Neural crest cell (in vitro differentiated cells): ENCODE measurements at places on chromosomes 1 and 21. TPM values are rescaled to one million over a fixed set of nuclear protein-coding genes. Genes with fewer than 3 reads are reported as not detected.

GRCh38 chr1:2982615-2983318 is 38.5 kb upstream of the ACTRT2 start:
- no peak for DNase-seq

DNA sequence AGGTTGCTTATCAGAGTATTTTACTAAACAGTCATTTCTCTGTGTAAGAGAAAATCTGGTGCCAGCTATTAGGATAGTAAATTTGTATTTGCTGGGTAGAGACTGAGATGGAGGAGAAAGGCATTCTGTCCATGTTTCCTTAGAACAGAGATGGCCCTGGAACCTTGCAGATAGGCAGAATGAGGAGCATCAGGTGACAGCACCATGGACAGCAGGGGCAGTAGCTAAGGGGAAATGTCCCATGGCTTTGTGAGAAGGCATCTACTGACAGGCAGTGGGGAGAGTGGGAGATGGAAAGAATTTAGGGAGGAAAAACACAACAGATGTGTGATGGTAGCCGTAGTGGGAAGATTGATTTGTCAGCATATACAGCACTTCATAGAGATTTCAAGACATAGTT is 105.0 kb downstream of the PRRX1 start:
- no peak for DNase-seq

DNA sequence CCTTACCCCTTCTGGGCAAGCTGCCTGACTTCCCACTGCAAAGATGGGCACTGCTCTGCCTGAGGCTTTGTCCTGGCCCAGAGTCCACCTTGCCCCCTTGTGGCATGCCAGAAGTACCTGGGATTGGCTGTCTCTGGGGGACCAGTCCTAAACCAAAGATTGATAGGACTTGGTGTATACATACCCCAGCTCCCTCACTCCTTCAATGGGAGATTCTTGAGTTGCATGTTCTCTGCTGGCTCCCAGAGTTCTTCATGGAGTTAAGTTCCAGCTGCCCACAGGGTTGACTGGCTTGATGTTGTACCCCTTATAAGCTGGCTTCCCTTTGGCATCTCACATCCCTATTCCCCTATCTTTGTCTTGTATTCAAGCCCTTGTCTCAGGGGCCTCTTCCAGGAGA is 244.8 kb downstream of the GRIK3 start:
- DNase-seq = no peak

COL18A1 gene
- 18.2 and 19.2 TPM in 2 replicates for total RNA-seq

- no peak for DNase-seq
Observed at GRCh38 chr1:29128739-29129138, 5.0 kb upstream of the TMEM200B start.

SHISAL2A gene
- 0.65 TPM in 1 of 2 replicates, not detected in the other for total RNA-seq

GRCh38 chr1:217066794-217067193 is 343.6 kb upstream of the ESRRG start:
- DNase-seq = no peak

GRCh38 chr1:78334114-78334513 is 156.7 kb upstream of the PTGFR start:
- DNase-seq = no peak

ADAMTS5 gene
- total RNA-seq = 0.34 and 0.40 TPM in 2 replicates

GRCh38 chr1:229272164-229273158 is 1.6 kb downstream of the RAB4A start:
- DNase-seq = no peak

DNA sequence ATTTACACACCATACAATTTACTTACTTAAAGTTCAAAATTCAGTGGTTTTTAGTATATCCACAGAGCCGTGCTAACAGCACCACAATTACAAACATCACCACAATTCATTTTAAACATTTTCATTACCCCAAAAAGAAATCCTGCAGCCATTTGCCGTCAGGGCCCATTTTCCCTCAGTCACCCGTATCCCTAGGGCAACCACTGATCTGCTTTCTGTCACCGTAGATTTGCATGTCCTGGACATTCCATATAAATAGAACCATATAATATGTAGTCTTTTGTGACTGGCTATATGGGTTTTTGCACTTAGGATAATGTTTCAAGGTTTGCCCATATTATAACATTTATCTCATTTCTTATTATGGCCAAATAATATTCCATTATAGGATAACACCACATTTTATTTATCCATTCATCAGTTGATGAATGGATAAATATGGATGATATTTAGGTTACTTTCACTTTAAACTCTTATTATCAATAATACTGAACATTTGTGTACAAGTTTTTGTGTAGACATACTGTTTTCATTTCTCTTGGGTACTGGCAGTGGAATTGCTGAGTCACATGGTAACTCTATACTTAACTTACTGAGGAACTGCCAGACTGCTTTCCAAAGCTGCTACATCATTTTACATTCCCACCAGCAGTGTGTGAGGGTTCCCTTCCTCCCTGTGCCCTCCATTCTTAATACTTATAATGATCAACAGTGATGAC is 68.9 kb downstream of the ST3GAL3 start:
- DNase-seq = no peak

DNA sequence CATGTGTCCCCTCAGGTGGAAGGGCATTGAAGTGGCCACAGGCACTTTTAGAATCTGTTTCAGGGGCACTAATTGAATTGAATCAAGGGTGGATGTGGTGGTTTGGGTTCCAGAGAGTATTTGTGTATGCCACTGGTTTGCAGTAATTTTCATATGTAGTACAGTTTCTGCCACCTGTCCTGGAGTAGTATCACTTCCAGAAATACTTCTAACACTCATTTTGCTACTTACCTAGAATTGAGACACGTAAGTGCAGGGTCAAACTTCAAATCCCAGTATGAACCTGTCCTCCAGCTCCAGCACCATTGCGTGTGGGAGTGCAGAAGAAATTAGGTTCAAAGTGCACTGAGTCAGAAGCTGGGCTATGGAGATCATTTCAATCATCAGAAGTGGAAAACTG is 26.8 kb downstream of the RSPH1 start:
- no peak for DNase-seq

GRCh38 chr1:67005068-67005467 is 48.9 kb downstream of the SLC35D1 start:
- DNase-seq = no peak

DNA sequence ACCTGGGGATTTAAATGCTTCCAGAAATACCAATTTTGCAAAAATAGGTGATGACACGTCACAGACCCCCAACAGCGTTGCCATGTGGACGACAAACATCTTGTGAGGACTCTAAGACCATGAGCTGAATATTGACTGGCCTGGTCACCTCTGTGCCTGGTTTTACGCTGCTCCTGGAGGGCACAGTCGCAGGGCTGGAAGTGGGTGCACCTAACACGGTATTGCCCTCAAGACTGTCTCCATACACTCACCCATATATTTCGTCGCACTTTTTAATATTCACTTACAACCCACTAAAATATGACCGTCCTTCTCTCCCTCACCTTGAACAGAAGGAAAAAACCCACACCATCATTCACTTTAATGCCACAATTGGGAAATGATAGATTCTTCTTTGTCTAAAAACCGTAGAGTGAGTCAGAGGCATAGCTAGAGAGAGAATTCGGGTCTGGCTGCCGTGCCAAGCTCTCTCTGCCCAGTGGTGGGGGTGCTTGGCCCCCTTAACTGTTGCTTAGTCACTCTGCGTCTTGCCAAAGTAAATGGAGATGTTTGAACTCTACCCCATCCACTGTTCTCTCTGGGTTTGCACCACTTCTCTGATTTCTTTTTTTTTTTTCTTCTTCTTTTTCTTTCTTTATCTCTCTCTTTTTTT is 40.8 kb upstream of the UTS2 start:
- DNase-seq = no peak

DNA sequence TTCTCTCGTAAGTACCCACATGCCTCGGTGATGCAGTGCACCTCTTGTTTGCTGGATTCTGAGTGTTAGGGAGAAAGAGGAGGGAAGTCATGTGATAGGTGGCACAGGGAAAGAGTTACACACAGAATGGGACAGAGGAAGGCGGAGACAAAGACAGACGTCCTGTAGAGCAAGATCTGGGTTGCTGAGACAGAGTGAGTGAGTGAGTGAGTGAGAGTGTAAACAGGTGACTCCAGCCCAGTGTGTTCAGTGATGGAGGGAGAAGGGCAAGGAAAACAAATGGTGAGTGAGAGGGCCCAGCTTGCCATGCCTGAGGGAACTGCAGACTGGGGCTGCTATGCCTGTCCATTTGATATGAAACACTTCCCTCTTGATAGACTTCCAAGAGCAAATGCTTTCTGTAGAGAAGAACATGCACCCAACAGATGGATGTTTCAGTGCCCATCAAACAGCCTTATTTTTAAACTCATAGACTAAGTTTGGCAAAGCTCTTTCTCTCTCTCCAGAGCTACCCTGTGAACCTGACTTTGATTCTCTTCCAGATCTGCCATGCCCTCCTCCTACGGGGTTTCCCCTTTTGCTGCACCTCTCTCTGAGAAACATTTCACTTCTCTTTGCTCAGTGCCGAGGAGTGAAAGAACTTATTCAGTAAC is 209.9 kb upstream of the COA6 start:
- no peak for DNase-seq

GRCh38 chr1:219271818-219272535 is 98.3 kb downstream of the LYPLAL1 start:
- no peak for DNase-seq

UBIAD1 gene
- total RNA-seq = 20.9 and 22.0 TPM in 2 replicates

CRTC2 gene
- total RNA-seq = 34.1 and 34.7 TPM in 2 replicates

DNA sequence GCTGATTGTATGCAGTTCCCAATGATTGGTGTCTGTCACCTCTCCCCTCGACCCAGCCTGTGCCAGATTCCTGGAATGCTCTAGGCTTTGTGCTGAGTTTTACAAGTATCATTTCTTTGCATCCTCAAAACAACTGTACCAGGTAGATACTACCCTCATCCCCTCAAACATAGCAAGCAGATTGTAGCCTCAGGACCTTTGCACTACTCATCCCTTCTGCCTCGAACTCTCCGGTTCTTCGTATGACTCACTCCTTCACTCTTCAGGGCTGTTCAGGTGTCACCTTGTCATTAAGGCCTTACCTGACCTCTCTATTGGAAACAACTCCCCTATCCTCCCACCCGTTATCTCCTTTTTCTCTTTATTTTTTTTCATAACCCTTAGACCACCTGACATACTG is 8.0 kb downstream of the KCNC4 start:
- no peak for DNase-seq

DNA sequence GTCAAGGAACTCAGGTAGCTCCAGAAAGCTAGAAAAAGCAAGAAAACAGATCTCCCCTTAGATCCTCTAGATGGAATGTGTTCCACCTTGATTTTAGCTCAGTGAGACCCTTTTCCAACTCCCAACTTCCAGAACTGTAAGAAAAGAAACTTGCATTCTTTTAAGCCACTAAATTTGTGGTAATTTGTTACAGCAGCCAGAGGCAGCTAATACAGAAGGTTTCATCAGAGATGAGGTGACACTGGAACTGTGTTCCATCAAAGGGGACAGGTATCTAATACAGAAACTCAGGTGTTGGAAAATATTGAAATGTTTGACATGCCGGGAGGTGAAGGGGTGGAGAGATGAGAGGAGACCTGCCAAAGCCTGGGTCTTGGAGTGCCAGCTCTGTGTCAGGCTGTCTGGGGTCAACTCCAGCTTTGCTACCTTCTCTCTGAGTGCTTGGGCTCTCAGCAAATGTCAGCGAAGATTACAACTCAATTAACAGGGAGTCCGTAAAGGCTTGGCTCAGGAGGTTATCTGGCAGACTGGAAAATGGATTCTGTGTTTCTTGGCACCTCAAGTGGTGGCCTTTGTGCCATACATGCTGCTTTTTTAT is 71.3 kb downstream of the PLPP3 start:
- no peak for DNase-seq

GRCh38 chr21:42056996-42057689 is 14.0 kb upstream of the UMODL1 start:
- DNase-seq = no peak

GRCh38 chr1:116258668-116259419 is 114.2 kb upstream of the ATP1A1 start:
- no peak for DNase-seq

DNA sequence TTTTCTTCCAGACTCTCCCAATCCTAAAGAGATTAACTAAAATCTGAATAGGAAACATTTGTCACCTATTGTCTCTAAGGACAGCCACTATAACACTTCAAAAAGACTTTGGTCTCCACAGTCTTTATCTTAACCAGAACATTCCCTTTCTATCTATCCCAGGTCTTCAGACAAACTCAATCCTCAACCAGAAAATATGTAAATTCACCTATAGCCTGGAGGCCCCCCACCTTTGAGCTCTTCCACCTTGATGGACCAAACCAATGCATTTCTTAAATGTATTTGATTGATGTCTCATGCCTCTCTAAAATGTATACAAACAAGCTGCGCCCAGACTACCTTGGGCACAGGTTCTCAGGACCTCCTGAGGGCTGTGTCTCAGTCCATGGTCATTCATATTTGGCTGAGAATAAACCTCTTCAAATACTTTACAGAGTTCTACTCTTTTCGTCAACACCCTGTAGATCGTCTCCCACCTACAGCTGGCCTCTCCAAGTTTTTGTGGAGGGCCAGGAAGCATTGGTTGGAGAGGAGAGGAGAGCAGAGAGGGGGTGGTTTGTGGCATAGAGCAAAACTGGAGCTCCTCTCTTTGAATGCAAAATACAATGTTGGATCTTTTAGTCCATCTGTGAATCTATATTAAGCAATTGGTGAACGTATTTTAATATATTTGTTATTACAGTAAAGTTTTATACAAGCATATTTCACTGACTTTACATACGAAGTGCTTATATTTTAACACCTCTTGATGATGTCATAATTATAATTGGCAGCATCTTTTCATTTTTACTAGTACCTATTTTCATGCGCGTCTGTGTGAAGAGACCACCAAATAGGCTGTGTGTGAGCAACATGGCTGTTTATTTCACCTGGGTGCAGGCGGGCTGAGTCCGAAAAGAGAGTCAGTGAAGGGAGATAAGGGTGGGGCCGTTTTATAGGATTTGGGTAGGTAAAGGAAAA is 230.7 kb upstream of the DUSP10 start:
- no peak for DNase-seq

- DNase-seq = no peak
Observed at GRCh38 chr1:231841616-231842344, 215.2 kb downstream of the DISC1 start.
